ENCODE measurements at places on chromosomes 2 and 18.

DNA sequence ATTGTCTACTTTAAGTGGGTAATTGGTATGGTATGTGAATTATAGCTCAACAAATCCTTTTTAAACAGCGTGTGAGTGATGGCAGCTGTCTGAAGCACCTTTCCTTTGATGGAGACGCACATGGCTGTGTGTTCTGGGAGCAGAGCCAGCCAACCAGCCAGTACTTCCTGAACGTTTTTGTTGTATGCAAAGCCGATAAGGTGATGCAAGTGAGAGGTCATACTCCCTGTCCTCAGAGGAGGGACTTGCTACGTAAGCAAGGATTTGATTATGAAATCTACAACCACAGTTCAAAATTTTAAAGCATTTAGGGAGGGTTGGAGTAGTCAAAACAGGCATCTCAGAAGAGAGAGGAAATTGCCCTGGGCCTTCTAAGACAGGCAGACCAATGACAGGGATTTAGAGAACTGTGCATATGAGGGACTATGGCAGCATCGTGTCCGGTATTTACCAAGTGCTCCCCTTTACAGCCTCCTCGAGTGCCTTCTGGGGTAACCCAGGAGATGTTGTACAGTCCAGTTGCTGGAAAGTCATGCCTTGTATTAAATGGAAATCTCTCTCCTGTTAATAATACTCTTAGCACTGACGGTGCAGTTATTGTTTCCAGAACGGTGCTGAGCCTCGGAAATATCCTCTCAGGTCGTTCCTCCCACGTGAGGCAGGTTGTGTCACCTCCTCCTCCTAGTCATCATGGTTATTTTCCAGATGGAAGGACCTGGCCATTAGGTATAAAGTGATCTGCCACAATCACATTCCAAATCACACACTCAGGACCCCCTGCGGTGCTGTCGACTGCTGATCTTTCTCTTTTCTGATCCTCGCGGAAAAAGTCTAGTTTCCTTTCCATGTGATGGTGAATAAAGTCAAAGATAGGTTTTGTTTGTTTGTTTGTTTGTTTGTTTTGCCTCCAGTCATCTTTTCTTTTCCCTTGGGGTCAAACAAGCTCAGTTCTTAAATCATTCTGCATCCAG lies 28.4 kb downstream of the ARHGEF4 start:
- DNase-seq = peak; percentile 14

DNA sequence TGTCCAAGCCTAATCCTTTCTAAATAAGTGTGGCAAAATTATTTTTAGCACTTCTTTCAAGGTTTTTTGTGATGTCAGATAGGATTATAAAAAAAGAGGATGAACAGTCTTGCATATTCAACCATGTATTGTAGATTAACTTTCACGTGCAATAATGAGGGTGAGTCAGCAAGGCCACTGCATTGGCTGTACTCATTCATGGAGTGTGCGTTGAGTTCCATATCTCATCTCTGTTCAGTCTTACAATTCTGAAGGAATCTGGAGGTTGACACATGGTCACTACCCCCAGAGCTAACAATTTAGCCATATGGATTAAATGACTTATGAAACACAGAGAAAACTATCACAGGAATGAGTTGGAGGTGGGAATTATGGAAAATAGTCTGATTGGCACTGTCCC lies 810.5 kb downstream of the SLC4A3 start:
- no peak for DNase-seq

DNA sequence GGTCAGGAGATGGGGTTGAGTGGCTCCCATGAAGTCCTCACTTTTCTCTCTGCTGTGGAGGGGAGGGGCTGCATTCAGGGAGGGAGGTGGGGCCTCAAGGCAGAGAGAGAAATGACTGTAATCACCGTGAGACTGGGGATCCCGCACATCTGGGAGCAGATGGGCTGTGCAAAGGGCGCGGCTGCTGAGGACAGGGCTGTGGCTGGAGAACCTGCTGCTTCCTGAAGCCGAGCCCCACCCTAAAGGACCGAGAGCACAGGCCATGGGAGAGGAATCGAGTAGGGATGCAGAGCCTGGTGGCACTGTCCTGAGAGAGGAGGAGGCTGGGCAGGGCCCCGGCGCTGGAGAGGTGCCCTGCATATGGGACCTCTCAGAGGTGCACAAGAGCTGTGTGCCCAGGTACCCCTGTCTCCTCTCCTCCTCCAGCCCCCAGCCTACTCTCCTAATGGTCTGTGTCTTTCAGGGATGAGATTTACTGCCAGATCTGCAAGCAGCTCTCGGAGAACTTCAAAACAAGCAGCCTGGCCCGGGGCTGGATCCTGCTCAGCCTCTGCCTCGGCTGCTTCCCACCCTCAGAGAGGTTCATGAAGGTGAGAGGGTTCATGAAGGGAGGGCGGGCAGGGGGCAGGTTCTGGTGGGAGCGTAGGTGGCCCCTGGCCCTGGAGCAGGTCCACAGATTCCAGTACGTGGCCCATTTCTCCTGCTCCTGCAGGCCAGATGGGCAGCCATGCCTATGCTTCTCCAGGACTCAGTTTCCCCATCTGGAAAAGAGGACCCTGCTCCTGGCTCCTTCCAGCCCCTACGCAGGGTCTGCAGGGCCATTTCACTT lies 25.9 kb upstream of the GPR17 start:
- DNase-seq = peak; percentile 57

GRCh38 chr18:8333961-8334360 lies 275.3 kb upstream of the RAB12 start:
- no peak for DNase-seq

DNA sequence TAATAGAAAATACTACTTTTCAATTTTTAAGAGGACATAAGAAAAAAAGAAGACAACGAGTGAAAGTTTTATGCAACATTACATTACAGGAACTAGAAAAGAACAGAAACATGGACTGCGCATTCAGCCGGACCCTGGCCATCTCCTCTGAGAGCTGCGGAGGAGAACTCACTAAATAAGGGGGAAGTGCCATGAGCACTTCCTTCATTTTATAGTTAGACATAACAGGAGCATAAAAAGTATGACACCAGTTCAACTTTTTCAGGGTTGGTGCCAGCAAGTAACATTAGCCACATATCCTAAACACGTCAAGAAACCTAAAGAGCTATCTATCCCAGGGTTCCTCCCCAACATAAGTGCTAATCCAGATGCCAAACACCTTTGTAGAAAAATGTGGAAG lies 78.0 kb upstream of the SERTAD2 start:
- DNase-seq = no peak

GRCh38 chr2:234071664-234072063 lies 21.2 kb downstream of the SPP2 start:
- DNase-seq = no peak

GRCh38 chr2:178256382-178257042 lies 62.2 kb downstream of the OSBPL6 start:
- no peak for DNase-seq

GRCh38 chr2:46260305-46260704 lies 36.9 kb upstream of the EPAS1 start:
- DNase-seq = no peak

GRCh38 chr2:9993488-9994165 lies 42.1 kb downstream of the GRHL1 start:
- no peak for DNase-seq

DNA sequence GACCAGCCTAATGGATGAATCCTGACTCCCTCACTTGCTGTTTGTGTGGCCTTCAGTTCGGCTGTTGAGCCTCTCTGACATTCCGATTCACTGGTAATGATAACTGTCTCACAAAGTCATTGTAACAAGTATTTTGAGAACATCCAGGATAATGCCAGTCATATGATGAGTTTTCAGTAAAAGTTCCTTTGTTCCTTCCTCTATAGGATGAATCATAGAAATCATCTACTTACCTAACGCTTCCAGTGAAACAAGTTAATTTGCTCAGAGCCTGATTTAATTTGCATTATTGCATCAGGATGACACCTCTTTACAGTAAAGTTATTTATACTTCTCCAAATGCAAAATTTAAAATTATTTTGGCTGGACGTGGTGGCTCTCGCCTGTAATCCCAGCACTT lies 32.0 kb downstream of the RAB31 start:
- DNase-seq = no peak

- DNase-seq = no peak
Measured at GRCh38 chr2:229715895-229716507, 1.6 kb upstream of the DNER start.

GRCh38 chr2:236535024-236535423 lies 34.6 kb upstream of the ACKR3 start:
- DNase-seq = no peak

DNA sequence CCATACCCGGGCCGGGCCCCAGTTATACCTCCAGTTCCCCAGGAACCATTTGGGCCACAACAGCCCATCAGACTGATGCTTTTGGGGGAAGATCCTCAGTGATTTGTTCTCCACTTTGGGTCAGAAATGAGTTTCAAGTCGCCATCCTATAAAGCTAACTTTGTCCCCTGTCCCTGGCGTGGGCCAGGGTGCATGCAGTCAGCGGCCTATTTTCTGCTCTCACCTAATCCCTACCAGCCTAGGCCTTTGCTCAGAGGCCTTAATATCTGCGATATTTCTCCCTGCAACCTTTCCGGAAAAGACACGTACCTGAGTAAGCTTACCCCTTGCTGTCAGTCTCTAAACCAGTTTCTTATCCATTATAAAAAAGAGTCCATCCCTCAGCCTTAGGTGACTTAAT lies 7.2 kb downstream of the DNMT3A start:
- no peak for DNase-seq

DNA sequence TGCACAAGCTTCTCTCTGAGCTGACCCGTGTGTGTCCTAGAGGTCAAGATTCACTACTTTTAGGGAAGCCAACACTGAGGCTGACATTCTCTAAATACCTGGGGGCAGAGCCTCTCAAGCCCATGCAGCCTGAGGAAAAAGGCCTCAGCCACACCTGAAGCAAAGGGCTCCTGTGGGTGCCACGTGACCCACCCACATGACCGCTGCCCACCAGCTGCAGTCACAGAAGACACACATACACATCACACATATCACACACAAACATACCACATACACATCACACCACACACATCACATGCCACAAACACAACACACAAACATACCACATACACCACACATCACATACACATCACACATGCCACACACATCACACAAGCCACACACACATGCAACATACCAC lies 14.6 kb downstream of the TMEM177 start:
- DNase-seq = no peak

GRCh38 chr2:69524799-69525198 lies 87.6 kb upstream of the NFU1 start:
- DNase-seq = no peak

GRCh38 chr2:65491381-65491905 lies 59.0 kb upstream of the SPRED2 start:
- DNase-seq = no peak

DNA sequence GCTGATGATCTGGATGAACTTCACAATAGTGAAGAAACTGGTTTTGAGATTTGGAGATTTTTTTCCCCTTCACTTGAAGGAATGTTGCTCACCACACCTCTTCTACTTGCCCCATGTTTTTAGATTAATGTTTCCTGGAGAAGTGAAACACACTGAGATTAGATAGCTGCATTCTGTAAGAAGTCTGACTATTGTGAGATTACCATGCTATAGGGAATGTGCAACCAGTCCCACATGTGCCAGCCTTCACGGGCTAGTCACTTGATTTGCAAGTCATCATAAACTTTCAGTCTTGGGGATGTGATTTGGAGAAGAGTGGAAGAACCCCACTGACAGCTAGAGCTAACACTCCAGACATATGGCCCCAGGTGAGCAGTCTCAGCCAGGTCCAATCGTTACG lies 7.4 kb upstream of the CCNYL1 start:
- no peak for DNase-seq

DNA sequence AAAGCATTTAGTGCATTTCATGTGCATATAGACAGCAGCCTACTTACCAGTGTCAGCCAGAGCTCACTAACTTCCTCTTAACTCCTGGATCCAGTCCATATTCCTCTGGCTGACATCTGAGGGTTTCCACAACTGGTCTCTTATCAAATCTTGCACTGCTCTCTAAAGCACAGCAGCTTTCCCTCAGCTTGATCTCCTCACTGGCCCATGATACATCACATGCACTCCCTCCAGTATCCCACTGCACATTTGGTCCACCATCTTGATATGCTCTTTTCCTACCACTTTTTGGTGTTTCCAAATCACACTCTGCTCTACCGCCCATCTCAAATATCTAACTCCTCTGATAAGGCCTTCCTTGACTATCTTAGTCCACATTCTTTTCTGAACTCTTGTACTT lies 105.0 kb upstream of the ZFP36L2 start:
- DNase-seq = no peak

GRCh38 chr2:61045999-61046398 lies 19.7 kb upstream of the SANBR start:
- DNase-seq = no peak

DNA sequence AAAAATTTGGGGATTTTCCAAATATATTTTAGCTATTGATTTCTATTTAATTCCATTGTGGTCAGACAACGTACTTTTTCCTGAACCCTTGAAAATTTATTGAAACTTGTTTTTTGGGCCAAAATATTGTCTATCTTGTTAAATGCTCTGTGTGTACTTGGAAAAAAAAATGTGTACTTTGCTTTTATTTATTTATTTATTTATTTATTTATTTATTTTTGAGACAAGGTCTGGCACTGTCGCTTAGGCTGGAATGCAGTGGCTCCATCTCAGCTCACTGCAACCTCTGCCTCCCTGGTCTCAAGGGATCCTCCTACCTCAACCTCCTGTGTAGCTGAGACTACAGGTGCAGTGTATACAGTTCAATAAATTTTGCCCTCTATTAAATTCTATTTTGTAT lies 94.6 kb downstream of the TGIF1 start:
- DNase-seq = no peak

GRCh38 chr2:24568551-24568950 lies 77.5 kb downstream of the NCOA1 start:
- DNase-seq = no peak

- DNase-seq = no peak
Measured at GRCh38 chr2:15010346-15010745, 377.8 kb downstream of the LRATD1 start.

DNA sequence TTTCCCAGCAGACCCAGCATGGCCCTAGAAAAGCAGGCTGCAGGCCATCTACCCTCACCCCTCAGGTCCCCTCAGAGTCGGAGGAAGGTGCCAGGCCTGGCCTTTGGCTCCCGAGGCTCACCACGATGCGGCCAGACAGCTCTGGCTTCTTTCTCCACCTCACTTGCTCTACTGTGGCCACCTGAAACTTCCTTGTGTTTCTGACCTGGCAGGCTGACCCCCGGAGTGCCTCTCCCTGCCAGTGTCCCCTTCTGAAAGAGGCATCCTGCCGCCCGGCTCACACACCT lies 375.0 kb upstream of the HS6ST1 start:
- DNase-seq = no peak

- peak; percentile 46 for DNase-seq
Measured at GRCh38 chr18:13392029-13392750, 173.6 kb downstream of the LDLRAD4 start.

Measured in chondrocyte (in vitro differentiated cells).